Chondrocyte (in vitro differentiated cells): ENCODE measurements at places on chromosomes 11 and 22. TPM values are rescaled to one million over a fixed set of nuclear protein-coding genes. Genes with fewer than 3 reads are reported as not detected.

ACRV1 gene
- total RNA-seq: 0.20 to 0.56 TPM in 2 of 3 replicates, not detected in the other

APOL4 gene
- 0.12 TPM in 1 of 3 replicates, not detected in the others for total RNA-seq

FGF4 gene
- total RNA-seq: not detected in 3 replicates

SEC14L2 gene
- total RNA-seq: 15.5 to 39.5 TPM (median 15.6 TPM) in 3 replicates

PGA3 gene
- total RNA-seq: not detected in 3 replicates

OR51B5 gene
- 0.20 TPM in 1 of 3 replicates, not detected in the others for total RNA-seq

OR5L2 gene
- not detected in 3 replicates for total RNA-seq

ROBO4 gene
- not detected in 3 replicates for total RNA-seq

GRCh38 chr11:121513807-121514206, 61.0 kb upstream of the SORL1-AS1 start:
- no peak for DNase-seq

DNA sequence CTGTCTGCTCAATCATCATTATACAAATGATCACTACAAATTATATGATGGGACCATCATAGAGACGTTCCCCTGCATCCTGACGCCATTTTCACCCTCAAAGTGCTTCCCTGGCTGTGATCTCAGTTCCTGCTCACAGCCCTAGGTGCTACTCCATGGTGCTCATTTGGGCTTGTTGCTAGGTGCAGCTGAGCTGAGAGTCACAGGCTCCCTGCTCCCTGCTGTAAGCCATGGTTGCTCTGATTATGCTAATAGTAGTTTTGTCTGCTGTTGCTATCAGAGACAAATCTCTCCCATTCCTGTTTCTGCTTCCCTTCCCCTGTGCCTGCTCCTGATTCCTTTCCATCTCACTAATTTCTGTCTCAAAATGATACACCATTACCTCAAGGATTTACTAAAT, 474.3 kb downstream of the METTL15 start:
- DNase-seq: no peak

- no peak for DNase-seq
Observed at GRCh38 chr22:44848296-44848741, 95.9 kb downstream of the ARHGAP8 start.

GRCh38 chr11:85776951-85777602, 33.9 kb downstream of the SYTL2 start:
- DNase-seq: no peak

DNA sequence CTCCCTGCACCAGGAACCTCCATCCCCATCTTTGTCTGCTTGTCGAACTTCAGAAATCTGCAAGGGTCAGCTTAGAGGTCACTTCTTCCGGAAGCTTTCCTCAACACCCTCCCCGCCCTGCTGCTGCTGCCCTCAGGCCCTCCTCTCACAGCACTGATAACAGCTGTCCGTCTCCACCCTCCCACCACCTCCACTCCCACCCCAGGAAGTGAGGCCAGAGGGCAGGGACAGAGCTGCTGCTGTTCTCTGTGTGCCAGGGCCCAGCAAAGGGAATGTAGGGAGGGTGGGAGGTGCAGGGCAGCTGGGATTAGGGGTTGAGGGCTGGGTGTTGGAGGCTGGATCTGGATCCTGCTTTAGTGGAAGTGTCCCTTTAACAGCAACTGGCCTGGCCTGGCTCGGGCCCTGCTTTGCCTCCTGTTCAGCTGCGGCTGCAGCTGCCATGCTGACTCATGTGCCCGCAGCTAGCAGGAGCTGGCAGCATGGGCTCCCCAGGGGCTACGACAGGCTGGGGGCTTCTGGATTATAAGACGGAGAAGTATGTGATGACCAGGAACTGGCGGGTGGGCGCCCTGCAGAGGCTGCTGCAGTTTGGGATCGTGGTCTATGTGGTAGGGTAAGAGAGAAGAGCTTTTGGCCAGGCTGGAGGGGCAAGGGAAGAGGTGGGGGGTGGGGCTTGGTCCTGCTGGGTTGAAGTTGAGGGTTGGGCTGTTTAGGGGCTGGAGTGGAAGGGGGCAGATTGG, at the start of gene P2RX6:
TSS of gene P2RX6 (plus strand) at position 440 of the 740 bp plus-strand sequence. CDS start at position 450, 10 bp downstream.
- DNase-seq: no peak

DNA sequence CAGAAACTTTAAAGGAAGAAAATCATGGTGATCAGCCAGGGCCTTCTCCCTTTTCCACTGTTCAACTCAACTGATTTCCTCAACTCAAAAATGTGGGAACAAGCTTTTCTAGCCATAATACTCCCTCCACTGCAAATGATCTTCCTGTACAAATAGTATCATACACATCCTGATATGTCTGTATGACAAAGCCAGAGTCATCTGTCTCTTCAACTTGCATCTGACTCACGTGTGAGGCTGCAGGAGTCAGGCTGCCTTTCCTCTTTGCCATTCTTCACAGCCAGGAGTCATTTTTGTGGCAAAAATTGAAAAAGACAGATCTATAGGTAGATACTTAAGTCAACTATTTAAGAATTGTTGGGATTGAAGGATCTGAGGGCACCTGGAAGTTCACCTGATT, 13.3 kb downstream of the PATZ1 start:
- DNase-seq: no peak

- no peak for DNase-seq
Observed at GRCh38 chr11:19441752-19442553, 201.2 kb upstream of the E2F8 start.

- no peak for DNase-seq
Observed at GRCh38 chr11:36452236-36452940, 57.7 kb downstream of the TRAF6 start.

DNA sequence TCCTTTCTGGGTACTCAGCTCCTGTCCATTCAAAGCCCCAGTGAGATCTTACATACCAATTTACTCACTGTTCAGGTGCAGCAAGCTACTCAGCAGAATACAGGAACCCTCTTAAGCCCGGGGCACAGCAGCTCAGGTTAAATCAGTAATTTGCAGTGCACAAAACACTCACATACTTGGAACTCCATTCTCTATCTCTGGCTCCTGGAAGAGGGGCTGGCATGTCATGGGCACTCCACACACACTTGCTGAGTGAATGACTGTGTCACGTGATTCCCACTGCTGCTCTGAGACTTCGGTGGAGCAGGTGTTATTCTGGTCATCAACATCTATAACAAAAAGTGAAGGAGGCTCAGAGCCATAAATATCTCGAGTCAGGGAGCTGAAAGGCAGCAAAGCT, 157.3 kb upstream of the BDNF start:
- DNase-seq: no peak

DNA sequence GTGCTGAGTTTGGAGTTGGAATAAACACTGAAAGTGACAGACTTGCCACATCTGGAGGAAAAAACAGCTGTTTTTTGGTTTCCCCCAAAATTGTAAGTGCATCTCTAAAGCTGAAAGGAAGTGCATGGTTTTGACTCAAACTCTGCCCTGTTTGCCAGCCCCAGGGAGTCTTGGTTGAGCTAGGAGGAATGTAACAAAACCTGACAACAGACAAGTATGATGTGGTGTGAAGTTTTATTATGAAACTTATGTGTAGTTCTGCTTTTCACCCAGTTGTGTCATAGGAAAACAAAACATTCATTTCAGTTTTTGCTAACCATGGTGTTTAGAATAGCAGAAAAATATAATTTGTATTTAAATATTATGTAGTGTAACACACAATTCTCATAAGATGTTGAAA, 31.7 kb upstream of the PDE3B start:
- DNase-seq: no peak

- DNase-seq: no peak
Observed at GRCh38 chr22:29116397-29117123, 43.7 kb downstream of the KREMEN1 start.

GRCh38 chr11:132910011-132910760, 622.1 kb downstream of the OPCML start:
- DNase-seq: no peak

DNA sequence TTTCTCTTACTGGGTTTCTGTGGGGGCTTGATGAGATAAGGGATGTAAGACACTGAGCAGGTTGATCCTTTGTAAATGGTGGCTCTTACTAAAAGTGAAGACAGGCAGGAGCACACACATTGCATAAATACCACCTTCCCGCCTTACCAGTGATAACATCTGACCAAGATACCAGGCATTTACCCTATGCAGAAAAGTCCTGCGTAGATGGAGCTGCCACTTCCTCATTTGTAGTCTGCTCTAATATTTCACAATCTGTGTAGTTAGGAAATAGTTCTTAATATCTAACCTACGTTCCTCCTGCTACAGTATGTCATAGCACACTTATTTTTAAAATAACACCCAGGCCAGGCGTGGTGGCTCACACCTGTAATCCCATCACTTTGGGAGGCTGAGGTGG, 23.9 kb upstream of the SWAP70 start:
- DNase-seq: no peak

GRCh38 chr11:120222916-120223315, 12.1 kb downstream of the OAF start:
- no peak for DNase-seq

DNA sequence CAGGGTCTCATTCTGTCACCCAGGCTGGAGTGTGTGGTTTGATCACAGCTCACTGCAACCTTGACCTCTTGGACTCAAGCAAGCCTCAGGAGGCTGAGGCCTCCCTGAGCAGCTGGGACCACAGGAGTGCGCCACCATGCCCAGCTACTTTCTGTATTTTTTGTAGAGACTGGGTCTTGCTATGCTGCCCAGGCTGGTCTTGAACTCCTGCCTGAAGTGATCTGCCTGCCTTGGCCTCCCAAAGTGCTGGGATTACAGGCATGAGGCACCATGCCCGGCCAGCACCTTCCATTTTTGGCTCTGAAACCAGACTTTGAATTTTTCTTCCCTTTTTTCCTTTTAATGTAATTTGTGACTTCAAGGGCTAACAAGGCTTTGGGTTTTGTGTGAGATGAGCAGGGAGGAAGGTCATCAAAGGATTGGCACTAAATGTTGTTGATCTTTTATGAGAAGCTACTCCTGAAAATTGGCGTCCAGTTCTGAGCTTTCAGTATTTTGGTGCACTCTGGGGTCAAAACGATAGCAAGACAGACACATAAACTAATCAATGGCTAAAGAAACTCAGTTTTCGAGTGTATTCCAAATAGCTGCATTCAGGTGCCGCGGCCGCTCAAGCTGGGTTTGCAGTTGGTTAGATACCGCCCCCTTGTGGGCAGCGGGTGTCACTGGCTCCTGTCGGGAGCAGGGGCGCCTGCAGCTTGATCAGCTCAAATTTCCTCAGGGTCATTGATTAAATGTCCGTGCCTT, 51.9 kb upstream of the CLMP start:
- no peak for DNase-seq

DNA sequence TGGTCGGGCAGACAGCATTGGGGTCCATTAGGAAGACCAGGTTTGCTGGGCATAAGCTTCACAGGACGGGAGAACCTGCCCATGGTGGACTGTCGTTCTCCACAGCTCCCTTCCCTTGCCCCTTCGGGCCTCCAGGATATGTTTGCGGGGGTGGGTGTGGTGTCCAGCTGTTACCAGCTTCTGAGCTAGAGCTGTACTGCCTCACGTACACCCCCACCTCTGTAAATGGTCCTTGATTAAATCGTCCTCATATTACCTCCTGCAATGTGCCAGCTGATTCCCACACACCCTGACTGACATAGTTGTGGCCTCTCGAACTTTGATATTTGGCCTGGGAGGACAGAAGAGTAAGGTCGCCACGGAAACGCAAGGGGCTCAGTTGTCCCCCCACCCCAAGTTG, 16.2 kb upstream of the BCR start:
- no peak for DNase-seq

DNA sequence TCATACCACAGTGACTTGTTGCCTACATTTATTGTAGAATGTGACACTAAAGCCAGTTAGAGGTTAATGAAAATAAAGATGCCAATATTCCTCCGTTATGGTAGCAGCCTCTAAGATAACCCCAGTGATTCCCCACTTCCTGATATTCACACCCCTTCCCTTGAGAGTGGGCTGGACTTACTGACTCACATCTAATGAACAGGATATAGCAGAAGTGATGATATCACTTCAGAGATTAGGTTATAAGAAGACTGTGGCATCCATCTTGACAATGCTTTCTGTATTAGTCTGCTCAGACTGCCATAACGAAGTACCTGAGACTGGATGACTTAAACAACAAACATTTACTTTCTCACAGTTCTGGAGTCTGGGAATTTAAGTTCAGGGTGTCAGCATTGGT, 149.6 kb upstream of the MTNR1B start:
- no peak for DNase-seq
